ENCODE measurements at places on chromosomes 12 and 14.

DNA sequence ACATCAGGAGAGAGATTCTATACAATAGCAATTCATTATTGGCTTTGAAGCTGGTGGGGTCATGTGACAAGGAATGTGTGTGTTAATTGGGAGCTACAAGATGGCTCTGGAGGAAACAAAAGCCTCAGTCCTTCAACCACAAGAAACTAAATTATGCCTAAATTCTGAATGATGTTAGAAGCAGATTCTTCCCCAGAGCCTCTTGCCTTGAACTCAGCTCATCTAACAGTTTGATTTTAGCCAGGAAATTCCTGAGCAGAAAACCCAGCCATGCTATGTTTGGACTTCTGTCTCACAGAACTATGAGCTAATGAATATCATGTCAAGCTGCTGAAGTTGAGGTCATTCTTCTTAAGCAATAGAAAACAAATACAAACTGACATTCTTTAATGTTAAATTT is 274.7 kb downstream of the SLC6A15 start:
- DNase-seq = no peak

DNA sequence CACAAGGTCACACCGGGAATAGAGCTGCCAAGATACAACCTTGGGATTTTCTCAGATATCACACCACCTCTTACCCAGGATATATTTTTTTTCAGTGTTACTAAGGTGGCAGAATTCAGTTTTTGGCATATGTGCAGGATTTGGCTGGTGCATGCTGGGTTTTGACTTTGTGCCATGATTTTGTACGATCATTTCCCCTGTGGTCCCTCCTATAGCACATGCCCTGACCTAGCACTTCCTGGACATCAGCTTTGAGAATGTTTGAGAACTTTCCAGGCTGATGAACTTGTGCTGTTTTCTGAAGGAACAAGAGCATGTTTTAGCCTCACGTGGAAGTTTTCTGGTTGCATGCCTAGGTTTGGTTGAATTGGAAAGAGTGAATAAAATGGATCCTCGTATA is 11.0 kb upstream of the TBPL2 start:
- no peak for DNase-seq

DNA sequence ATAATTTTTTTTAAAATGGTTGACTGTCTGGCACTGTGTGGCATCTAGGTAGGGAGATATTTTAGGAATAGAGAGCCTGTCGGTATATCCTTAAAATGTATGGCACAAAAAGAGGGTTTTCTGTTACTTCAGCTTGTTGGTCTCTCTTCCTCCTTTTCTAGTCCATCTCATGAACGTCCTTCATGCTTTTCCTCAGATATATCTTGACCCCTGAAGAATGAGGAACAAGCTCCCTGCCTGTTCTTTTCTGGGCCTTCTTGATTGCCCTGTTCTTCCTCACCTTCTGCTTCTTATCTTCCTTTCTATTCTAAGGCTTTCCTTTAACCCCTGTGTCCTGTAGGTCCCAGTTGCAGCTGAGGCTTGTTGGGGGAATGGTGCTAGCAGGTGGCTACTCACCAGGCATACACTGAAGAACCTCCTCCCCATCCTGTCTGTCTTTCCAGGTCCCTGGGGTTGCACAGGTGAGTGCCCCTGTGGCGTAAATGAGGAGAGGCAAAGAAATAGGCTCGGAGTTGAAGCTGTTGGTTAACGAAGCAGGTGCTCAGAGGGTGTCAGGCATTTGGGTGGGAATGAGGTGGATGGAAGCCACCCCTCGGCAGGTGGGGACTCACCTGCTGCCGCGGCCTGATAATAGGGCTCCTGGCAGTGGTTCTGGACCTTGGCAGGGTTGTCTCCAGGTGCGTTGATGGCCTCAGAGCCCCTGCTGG is 7.2 kb upstream of the C1R start:
- no peak for DNase-seq

DNA sequence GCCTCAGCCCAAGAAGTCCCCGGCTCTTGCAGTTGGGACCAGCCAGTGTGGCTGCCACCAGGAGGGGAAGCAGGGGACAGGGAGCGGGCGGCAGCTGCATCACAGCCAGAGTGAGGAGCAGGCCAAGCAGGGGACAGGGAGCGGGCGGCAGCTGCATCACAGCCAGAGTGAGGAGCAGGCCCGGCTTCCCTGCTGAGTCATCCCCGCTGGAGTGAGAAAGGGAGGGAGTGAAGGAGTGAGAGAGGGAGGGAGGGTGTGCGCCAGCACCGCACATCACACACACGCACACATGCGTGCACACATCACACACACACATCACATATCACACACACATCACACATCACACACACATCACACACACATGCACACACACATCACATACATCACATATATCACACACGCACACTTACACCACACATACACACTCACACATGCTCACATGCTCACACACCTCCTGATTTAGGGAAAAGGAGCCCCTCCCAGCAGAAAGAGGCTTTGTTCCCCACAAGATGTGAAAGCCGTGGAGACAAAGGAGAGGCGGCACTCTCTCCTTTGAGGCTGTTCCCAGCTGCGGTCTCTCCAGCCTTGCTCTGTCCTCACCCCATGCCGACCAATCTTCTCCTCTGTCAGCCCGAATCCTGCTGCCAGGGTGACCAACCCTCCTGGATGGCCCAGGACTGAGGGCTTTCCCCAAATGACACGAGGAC is 16.7 kb upstream of the ZDHHC22 start:
- DNase-seq = no peak

DNA sequence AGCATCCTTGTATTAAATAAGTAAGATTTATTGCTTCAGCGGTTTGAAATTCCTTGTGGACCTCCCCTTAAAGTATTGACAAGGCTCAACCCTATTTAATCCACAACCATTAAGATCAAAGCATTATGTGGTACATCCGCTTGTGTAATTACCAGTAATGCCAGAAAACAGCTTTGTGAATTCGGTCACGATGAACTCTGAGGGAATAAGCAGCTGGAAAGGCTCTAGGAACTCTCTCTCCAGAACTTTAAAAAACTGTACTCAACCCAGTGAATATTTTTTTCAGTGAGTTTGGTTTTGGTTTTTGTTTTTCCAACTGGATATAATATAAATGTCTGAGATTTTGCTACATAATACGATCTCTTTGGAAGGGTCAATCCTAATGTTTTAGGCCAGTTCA is 49.3 kb upstream of the DIO2 start:
- DNase-seq = no peak

DNA sequence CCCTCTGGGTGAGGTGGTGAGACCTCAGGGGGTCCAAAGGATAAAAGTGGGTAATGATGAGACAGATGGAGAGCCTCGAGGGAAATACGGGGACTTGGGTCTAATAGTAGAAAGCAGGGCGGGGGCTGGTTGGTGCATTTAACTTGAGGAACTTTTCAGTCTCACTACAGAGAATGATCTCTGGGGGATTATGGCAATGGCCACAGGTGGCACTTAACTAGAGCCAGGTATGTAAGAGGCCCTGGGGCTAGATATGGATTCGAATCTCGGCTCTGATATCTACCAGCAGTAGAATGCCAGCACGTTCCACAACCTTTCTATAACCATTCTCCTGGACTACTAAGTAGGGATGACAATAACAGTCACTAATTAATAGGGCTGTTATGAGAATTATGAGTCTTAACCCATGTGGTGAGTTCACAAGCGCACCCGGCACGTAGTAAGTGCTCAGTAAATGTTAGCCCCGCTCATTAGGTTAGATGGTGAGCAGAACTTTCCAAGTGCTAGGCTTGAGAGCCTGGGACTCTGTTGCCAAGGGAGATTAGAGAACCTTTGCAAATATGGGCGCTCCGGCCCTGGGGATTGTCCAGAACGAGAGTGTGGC is 888 bp upstream of the PLXNC1 start:
- no peak for DNase-seq

DNA sequence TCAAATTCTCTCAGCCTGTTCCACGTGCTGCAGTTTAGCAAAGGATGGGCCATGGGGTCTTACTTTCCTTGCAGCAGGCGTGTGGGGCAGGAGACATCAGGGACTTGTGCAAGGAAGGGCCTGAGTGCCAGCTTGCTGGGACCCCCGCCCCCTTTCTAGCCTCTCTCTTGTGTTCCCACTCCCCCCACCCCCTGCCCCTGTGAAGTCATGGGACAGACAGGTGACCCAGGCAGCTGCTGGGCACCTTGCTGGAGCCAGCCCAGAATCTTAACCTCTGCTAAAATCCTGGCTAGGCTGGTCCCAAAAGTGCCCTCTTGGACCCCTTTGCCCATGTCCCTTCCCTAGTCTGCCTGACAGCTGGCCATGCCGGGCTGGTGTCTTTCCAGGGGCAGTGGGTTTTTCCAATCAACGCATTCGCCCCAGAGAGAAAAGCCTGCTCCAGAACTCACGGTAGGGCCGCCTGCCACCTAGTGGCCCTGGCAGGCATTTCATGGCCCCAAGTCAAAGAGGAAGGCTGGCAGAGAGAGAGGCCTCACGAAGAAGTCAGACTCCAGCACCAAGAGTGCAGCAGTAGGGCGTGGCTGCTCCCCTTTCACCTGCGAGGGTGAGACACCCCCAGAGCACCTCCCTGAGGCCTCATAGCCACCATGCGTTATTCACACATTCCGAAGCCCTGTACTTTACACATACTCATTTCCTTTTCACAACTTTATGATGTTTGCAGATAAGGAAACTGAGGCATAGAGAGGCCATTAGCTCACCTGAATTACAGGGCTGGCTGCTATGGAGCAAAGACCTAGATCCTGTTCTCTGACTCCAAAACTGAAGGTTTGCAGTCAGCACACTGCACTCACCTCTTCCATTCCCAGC is 67.4 kb downstream of the LGMN start:
- peak; percentile 73 for DNase-seq

DNA sequence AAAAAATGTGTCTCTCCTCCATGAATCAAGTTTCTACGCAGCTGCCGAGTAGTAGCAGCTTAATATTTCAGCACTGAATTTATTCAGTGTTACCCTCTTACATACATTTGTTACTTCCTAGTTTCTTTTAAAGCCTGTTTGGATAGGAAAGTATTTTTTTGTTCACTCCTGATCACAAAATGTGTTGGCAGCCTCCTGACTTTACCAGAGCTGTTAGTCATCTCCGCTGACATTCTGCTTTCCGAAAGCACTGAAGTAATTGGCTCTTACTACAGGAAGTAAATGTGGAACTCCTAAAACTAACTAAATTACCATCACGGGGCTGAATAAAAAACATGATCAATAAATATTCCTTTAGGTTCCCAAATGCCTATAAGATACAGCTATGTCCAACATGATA is 225.5 kb downstream of the EPS8 start:
- DNase-seq = no peak

DNA sequence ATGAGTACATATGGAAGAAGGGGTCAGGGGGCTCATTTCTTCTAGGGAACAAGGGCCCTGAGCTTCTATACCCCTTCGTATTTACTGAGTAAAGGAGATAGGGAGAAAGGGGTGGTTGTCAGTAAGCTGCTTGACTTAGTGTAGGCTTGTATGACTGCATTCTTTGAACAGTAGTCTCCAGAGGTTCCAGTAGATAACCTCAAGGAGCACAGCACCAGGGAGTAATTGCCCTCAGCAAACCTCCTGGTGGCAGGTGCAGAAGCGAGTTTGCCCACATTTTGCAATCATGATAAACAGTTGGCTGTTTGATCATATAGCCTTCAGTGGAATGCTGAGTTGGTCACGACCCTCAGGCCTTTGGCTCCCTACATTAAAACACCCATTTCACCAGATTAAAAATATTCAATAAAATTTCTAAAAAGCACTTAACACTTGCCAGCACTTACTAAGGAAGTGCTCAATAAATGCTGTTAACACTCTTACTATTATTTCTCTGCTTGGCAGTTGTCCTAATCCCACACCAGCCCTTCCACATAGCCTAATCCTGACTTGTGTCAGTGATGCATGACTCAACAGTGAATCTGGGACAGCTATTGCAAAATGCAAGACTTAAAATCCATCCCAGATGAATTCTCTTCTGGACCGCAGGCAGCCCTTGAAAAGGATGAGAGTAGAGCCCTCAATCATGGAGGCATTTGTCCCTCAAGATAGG is 3.7 kb upstream of the DHRS4L2 start:
- DNase-seq = no peak
